ENCODE measurements at places on chromosomes 12 and 14. TPM values are rescaled to one million over a fixed set of nuclear protein-coding genes. Genes with fewer than 3 reads are reported as not detected.

RD3L gene
- not detected for total RNA-seq

SERPINA10 gene
- total RNA-seq = not detected

MYO1A gene
- total RNA-seq = not detected

CD4 gene
- 12.4 TPM for total RNA-seq

FOXG1 gene
- total RNA-seq = not detected

LMNTD1 gene
- 6.6 TPM for total RNA-seq

KLRF1 gene
- not detected for total RNA-seq

HELB gene
- 8.2 TPM for total RNA-seq

PROX2 gene
- total RNA-seq = not detected
